ENCODE measurements at places on chromosomes 13 and 19.

DNA sequence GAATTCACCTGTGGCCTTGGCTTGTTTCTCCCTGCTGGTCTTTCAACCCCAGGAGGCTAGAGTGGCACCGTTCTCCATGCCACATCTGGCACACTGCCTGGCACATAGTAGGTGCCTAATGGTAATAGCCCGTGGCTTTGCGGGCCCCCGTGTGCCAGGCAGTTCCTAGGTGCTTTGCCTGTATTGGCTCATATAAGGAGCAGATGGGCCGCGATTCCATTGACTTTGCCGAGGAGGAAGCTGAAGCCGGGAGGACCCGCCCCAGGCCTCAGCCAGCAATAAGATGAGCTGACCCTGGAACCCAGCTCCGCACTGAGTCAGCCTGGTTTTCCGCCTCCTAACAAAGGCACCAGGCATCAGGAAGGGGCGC is 807 bp downstream of the PGLYRP1 start:
- DNase-seq = no peak
- peak overlapping the region; percentile 13 for H3K4me3 ChIP-seq
- H3K27me3 ChIP-seq = peaks cover 9% of the 10 kb centered on the region
- H3K36me3 ChIP-seq = no peaks in the 10 kb centered on the region
- peaks cover 1% of the 10 kb centered on the region for H3K4me1 ChIP-seq
- peak overlapping the region; percentile 79 for H3K27ac ChIP-seq

GRCh38 chr13:33322543-33322809 is 36.9 kb upstream of the STARD13 start:
- no peak overlapping the region for H3K27ac ChIP-seq
- peaks cover 20% of the 10 kb centered on the region for H3K4me1 ChIP-seq
- no peaks in the 10 kb centered on the region for H3K27me3 ChIP-seq
- H3K36me3 ChIP-seq = no peaks in the 10 kb centered on the region
- no peak overlapping the region for H3K4me3 ChIP-seq

- no peaks in the 10 kb centered on the region for H3K27me3 ChIP-seq
- peak; percentile 56 for DNase-seq
- no peak overlapping the region for H3K27ac ChIP-seq
- no peak overlapping the region for H3K4me3 ChIP-seq
These were observed 11.4 kb upstream of the USP12 start for GRCh38 chr13:27182844-27183497.

GRCh38 chr19:43562698-43563241 is 12.6 kb downstream of the XRCC1 start:
- no peak overlapping the region for H3K4me3 ChIP-seq
- H3K27ac ChIP-seq = peak overlapping the region; percentile 87
- no peaks in the 10 kb centered on the region for H3K27me3 ChIP-seq
- DNase-seq = peak; percentile 80
- H3K36me3 ChIP-seq = peaks cover 13% of the 10 kb centered on the region
- peaks cover 15% of the 10 kb centered on the region for H3K4me1 ChIP-seq

GRCh38 chr13:74171641-74172040 is 37.4 kb upstream of the KLF12 start:
- H3K4me1 ChIP-seq = no peaks in the 10 kb centered on the region
- no peak overlapping the region for H3K4me3 ChIP-seq
- H3K27me3 ChIP-seq = no peaks in the 10 kb centered on the region
- H3K27ac ChIP-seq = no peak overlapping the region

DNA sequence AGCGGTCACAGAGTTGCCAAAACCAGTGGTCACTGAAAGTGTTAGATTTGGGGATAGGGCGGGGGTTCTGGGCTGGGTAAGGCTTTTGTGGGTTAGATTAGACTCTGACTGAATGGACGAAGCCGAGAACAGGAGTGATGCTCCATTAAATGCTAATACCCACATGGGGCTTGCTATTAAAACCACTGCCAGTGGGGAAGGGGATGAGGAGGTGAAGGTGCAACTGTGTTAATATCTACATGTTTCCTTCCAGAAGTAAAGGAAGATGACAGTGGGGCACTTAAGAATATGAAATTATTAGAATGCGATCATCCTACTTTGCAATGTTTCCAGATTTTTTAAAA is 573 bp upstream of the ZNF614 start:
- H3K4me3 ChIP-seq = peak overlapping the region; percentile 48
- peaks cover 16% of the 10 kb centered on the region for H3K36me3 ChIP-seq
- peaks cover 14% of the 10 kb centered on the region for H3K4me1 ChIP-seq
- no peak for DNase-seq
- peak overlapping the region; percentile 90 for H3K27ac ChIP-seq
- no peaks in the 10 kb centered on the region for H3K27me3 ChIP-seq

GRCh38 chr19:46372901-46373490 is 26.1 kb downstream of the PPP5C start:
- H3K36me3 ChIP-seq = peaks cover 19% of the 10 kb centered on the region
- H3K27ac ChIP-seq = peak overlapping the region; percentile 75
- DNase-seq = no peak
- H3K4me1 ChIP-seq = peaks cover 21% of the 10 kb centered on the region
- H3K4me3 ChIP-seq = no peak overlapping the region

GRCh38 chr19:30340771-30341561 is 31.2 kb upstream of the ZNF536 start:
- H3K27me3 ChIP-seq = no peaks in the 10 kb centered on the region
- H3K36me3 ChIP-seq = no peaks in the 10 kb centered on the region
- no peak overlapping the region for H3K27ac ChIP-seq
- H3K4me1 ChIP-seq = no peaks in the 10 kb centered on the region
- DNase-seq = no peak

- H3K36me3 ChIP-seq = no peaks in the 10 kb centered on the region
- H3K4me1 ChIP-seq = no peaks in the 10 kb centered on the region
- peak; percentile 18 for DNase-seq
- no peak overlapping the region for H3K27ac ChIP-seq
- no peaks in the 10 kb centered on the region for H3K27me3 ChIP-seq
- H3K4me3 ChIP-seq = no peak overlapping the region
These were observed 352.0 kb downstream of the MYO16 start for GRCh38 chr13:108981407-108981806.

DNA sequence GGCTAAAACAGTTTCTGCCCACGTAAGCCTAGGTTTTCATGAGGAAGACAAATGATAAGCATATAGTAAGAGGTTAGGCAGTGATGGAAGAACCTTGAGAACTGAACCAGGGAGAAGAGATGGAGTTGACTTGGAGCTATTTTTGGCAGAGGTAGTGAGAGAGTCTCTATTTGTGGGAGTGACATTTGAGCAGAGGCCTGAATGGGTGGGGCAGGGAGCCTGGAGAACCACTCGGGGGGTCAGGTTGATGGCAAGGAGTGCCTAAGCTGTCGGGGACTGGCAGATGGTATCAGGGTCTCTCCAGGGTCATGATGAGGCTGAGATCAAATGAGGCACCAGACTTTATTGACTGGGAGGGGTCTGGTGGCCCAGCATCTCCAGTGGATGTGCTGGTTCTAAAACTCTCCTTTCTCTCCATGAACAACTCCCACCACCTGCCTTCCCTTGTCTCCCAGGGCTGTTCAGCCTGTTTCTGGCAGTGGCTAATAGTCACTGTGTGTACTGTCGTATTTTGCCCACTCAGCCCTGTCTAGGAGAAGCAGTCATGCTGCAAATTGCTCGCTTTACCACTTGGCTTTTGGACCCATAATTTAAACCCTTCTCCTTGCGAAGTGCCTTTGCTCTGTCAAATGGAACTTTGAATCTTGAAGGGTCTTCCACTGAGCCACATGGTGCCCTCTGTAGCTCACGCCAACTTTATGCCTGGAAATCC is 3.6 kb downstream of the MAU2 start:
- H3K27ac ChIP-seq = no peak overlapping the region
- H3K4me3 ChIP-seq = no peak overlapping the region
- peaks cover 23% of the 10 kb centered on the region for H3K4me1 ChIP-seq
- no peaks in the 10 kb centered on the region for H3K36me3 ChIP-seq

DNA sequence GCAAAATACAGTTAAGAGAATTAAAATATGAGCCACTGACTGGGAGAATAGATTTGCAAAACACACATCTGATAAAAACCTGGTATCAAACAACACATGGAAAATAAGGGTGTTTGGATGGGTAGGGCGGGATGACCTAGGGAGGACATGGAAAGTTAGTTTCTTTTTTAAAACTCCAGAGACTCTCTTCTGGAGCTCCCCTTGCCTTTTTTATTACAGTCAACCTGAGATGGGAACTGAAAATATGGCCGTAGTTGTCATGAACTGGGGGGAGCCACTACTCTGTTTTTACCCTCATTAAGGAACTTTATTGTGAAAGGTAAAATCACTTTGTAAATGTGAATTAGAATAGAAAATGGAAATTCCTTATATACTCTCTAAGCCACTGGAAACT is 113.0 kb downstream of the ATP11A start:
- H3K4me1 ChIP-seq = no peaks in the 10 kb centered on the region
- H3K36me3 ChIP-seq = peaks cover 7% of the 10 kb centered on the region
- H3K27ac ChIP-seq = no peak overlapping the region
- H3K27me3 ChIP-seq = no peaks in the 10 kb centered on the region

DNA sequence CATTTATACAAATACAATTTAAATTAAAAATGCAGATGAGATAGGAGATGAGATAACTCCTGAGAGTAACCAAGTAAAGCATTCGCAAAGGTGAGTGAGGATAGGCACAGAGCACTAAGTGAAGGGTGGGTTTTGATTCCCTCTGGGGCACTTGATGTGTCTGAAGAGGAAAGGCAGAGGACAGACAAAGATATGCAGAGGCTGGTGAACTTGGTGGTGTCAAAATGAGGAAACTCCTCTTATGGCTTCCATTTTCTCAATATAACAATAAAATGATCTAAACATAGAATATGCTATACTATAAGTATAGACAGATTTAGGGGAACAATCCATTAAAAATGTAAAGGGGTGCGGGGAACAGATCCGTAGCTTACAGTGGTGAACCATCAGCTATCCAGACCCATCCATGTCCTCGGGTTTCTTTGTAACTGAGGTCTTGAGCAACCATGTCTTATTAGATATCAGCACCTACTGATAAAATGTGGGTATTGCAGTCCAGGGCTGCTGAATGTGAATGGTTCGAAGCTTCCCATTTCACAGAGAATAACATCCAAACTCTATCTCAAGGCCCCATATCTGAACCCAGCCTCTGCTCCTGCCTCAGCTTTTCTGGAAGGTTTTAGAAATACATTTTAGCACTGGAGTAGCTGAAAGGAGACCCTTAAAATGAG is 73.9 kb upstream of the SLC10A2 start:
- no peak for DNase-seq
- H3K36me3 ChIP-seq = no peaks in the 10 kb centered on the region
- H3K4me1 ChIP-seq = no peaks in the 10 kb centered on the region
- no peak overlapping the region for H3K4me3 ChIP-seq
- no peaks in the 10 kb centered on the region for H3K27me3 ChIP-seq

GRCh38 chr19:54203151-54203611 is 2.5 kb downstream of the RPS9 start:
- peaks cover 69% of the 10 kb centered on the region for H3K36me3 ChIP-seq
- no peaks in the 10 kb centered on the region for H3K27me3 ChIP-seq
- peak overlapping the region; percentile 89 for H3K27ac ChIP-seq
- peak overlapping the region; percentile 9 for H3K4me3 ChIP-seq

DNA sequence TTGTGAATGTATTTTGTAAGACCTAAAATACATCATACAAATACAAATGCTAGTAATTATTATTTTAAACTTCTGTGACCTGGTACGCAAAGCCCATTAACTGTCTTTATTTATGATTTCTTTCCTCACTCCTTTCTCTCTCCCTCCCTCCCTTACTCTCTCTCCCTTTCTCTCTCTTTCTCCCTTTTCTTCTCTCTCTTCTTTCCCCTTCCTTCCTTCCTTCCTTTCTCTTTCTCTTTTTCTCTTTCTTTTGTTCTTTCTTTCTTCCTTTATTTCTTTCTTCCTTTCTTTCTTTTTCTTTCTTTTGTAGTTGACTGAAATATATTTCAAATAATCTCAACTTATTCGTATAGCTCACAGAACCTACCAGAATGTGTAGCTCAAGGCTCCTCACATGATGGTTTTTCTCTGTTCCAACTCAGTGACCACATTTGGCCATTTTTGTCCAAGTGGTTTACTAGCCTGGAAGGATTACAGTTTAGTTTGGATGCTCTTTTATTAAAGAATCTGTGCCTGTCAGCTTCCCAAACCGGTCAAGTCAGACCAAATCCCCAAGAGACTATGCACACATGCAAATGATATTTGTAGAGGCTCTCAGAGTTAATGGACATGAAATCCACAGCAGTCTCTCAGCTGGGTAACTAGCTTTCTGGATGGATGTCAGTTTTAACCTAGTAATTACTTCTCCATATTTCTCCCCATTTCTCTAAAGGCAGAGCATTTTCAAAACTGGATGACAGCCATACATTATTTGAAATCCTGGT is 71.7 kb downstream of the POSTN start:
- H3K4me3 ChIP-seq = no peak overlapping the region
- no peaks in the 10 kb centered on the region for H3K4me1 ChIP-seq
- no peak for DNase-seq
- no peak overlapping the region for H3K27ac ChIP-seq
- H3K36me3 ChIP-seq = no peaks in the 10 kb centered on the region

DNA sequence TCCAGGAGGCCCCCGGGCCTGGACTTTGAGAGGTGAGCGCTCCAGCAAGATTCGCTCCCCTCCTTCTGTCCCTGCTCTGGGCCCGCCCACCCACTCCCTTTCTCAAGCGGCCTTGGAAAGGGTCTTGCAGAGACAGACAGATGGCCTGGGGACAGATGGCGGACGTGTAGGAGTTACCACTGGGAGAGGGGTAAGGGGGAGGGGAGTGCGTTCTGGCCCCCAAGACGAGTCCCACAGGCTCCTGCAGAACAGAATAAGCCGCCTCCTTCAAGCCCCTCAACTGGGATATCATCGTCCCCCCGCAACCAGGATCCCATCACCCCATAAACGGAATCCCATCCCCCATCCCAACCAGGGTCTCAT is 3.6 kb upstream of the TNFAIP8L1 start:
- H3K4me3 ChIP-seq = no peak overlapping the region
- H3K27me3 ChIP-seq = no peaks in the 10 kb centered on the region
- H3K36me3 ChIP-seq = no peaks in the 10 kb centered on the region
- H3K4me1 ChIP-seq = peaks cover 35% of the 10 kb centered on the region
- no peak for DNase-seq

DNA sequence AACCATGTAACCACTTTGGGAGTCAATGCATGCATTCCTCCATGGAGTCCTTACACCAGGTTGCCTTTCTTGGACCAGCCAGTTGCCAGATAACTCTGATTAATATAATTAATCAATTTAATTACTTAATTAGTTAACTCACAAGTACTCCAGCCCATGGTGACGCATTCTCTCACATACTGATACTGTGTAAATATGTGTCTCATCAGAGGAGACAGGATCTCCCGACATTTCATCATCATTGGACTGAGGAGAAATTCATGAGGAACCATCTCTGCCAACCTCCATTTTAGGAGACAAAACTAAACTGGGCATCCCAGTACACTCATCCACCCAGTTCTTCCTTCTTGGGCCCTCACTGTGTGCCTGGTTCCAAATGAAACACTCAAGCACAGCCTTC is 6.5 kb upstream of the CASP14 start:
- H3K36me3 ChIP-seq = no peaks in the 10 kb centered on the region
- no peak for DNase-seq
- no peaks in the 10 kb centered on the region for H3K27me3 ChIP-seq
- no peaks in the 10 kb centered on the region for H3K4me1 ChIP-seq
- no peak overlapping the region for H3K4me3 ChIP-seq

- H3K27ac ChIP-seq = no peak overlapping the region
- peaks cover 21% of the 10 kb centered on the region for H3K4me1 ChIP-seq
- no peaks in the 10 kb centered on the region for H3K36me3 ChIP-seq
- H3K27me3 ChIP-seq = no peaks in the 10 kb centered on the region
These were observed 6.4 kb downstream of the POU4F1 start for GRCh38 chr13:78596736-78597601.

- H3K4me1 ChIP-seq = peaks cover 24% of the 10 kb centered on the region
- H3K36me3 ChIP-seq = no peaks in the 10 kb centered on the region
- no peaks in the 10 kb centered on the region for H3K27me3 ChIP-seq
- H3K27ac ChIP-seq = no peak overlapping the region
These were observed 14.6 kb downstream of the FRY start for GRCh38 chr13:32045982-32046785.

- H3K36me3 ChIP-seq = peaks cover 59% of the 10 kb centered on the region
- peak overlapping the region; percentile 14 for H3K27ac ChIP-seq
- H3K4me3 ChIP-seq = no peak overlapping the region
- H3K4me1 ChIP-seq = no peaks in the 10 kb centered on the region
These were observed 11.8 kb downstream of the TGFB1 start for GRCh38 chr19:41341669-41342490.
